Activated T-helper 1 cell treated with anti-CD3 and anti-CD28 coated beads, Interleukin-12 subunit alpha, Interleukin-12 subunit beta, Interleukin-2, Interleukin-4 antibody, amounts not matched to agents 30 ng/mL and 10 ng/mL and 1 ng/mL, durations not matched to agents 14 hours and 24 hours and 36 hours (primary cell): ENCODE measurements at places on chromosomes 12 and 14. TPM values are rescaled to one million over a fixed set of nuclear protein-coding genes. Genes with fewer than 3 reads are reported as not detected.

GRCh38 chr14:52253503-52253902 lies 14.0 kb upstream of the PTGDR start:
- no peak overlapping the region for H3K4me3 ChIP-seq
- no peaks in the 10 kb centered on the region for H3K4me1 ChIP-seq
- H3K27me3 ChIP-seq, result peaks cover 9% of the 10 kb centered on the region
- H3K27ac ChIP-seq, result no peak overlapping the region
- DNase-seq, result no peak

GRCh38 chr12:44465139-44465538 lies 411.0 kb downstream of the NELL2 start:
- no peaks in the 10 kb centered on the region for H3K36me3 ChIP-seq
- H3K4me1 ChIP-seq, result no peaks in the 10 kb centered on the region
- no peak overlapping the region for H3K4me3 ChIP-seq
- H3K27me3 ChIP-seq, result peaks cover 4% of the 10 kb centered on the region

Gene ARG2
- total RNA-seq, result 5.2 and 7.1 TPM in 2 replicates

DNA sequence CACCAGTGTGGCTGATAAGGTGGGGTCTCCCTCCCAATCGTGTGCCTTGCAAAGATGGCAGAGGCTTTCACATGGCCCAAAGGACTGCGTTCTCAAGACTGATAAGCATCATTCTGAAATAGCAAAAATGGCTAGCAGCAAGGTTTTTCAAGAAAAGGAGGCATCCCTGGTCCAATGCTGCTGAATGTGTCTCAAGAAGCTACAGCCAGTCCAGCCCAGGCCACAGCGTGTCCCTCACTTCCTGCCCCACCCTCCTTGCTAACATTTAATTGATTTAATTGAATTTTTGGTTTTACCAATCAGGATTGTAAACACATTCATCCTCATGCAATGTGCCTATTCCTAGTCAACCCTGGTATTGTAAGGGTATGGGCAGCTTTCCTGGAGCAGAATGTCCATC lies 55.9 kb downstream of the C14orf132 start:
- H3K4me1 ChIP-seq, result no peaks in the 10 kb centered on the region
- no peak overlapping the region for H3K27ac ChIP-seq
- no peak overlapping the region for H3K4me3 ChIP-seq
- no peak for DNase-seq
- no peaks in the 10 kb centered on the region for H3K36me3 ChIP-seq
